ENCODE measurements at places on chromosomes 2 and 18.

DNA sequence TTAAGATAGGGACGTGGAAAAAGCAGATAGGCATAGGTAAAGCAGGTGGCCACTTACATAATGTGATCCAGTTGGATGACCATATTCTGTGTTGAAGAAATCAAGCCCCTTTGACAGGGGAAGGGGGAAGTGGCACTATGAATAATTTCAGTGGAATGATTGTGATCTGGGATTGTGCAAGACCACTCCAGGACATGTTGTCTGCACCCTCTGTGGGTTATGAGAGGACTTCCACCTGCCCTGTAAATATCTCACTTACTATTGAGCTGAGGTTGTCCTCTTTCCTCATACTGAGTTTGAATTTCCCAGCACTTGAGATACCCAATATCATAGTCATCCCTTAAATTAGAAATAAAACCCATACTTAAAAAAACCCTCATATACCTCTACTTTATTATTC lies 220.7 kb downstream of the IRS1 start:
- no peak for DNase-seq

DNA sequence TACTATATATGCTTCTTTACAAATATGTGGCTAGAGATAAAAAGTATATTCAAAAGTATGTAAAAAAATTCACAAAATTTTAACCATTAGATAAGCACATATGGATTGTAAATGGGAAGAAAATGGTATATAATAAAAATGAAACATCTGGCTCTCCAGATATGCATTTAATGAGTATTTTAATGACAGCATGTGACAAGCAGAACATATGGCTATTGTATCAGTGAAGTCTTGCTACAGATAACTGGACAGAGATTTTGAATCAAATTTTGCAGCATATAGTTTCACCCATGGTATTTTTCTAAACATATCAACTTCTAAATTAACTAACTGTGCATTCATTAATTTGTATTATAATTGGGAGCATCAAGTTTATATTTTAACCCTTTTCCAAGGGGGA lies 5.0 kb upstream of the ABCA12 start:
- DNase-seq, result no peak

- no peak for DNase-seq
Measured at GRCh38 chr2:234240917-234241316, 190.4 kb downstream of the SPP2 start.

- DNase-seq, result no peak
Measured at GRCh38 chr18:31072175-31072574, 29.6 kb upstream of the DSC3 start.

- DNase-seq, result no peak
Measured at GRCh38 chr2:240602266-240603050, 15.9 kb downstream of the CAPN10 start.

DNA sequence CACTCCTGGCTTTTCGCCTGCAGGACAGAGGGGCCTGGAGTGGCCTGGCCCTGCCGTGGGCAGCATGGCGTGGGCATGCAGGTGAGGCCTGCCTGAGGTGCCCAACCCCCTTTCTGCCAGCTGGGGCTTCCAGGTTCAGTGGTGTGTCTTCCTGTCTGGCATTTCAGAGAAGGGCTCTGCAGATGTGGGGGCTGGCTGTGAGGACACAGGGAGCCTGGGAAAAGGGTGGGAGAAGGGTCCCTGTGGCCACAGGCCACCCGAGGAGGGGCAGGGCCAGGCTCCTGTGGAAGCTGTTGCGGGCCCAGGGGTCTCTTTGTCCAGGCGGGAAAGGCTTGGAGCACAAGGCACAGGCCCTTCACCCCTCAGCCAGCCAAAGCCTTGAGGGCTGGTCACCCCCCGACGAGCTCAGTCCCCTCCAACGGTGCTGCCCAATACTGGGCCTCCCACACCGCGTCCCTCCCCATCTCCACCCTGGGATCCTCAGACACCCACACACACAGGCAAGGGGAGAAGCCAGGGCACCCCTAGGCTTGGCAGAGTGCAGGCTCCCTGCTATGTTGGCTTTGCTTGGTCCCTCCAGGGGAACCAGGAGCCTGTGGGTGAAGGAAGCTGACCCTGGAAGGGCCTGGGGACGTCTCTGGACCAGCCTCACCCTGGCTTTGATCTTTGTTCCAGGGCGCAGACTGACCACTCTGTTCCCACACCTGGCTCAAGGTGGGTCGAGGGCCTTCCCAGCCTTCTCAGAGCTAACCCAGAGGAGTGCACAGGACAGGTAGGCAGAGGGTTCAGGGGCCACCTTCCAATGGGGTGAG lies 3.7 kb upstream of the AQP12A start:
- DNase-seq, result no peak

- no peak for DNase-seq
Measured at GRCh38 chr2:160326786-160327185, 126.7 kb upstream of the ITGB6 start.

- no peak for DNase-seq
Measured at GRCh38 chr2:207603486-207603885, 21.7 kb downstream of the METTL21A start.

DNA sequence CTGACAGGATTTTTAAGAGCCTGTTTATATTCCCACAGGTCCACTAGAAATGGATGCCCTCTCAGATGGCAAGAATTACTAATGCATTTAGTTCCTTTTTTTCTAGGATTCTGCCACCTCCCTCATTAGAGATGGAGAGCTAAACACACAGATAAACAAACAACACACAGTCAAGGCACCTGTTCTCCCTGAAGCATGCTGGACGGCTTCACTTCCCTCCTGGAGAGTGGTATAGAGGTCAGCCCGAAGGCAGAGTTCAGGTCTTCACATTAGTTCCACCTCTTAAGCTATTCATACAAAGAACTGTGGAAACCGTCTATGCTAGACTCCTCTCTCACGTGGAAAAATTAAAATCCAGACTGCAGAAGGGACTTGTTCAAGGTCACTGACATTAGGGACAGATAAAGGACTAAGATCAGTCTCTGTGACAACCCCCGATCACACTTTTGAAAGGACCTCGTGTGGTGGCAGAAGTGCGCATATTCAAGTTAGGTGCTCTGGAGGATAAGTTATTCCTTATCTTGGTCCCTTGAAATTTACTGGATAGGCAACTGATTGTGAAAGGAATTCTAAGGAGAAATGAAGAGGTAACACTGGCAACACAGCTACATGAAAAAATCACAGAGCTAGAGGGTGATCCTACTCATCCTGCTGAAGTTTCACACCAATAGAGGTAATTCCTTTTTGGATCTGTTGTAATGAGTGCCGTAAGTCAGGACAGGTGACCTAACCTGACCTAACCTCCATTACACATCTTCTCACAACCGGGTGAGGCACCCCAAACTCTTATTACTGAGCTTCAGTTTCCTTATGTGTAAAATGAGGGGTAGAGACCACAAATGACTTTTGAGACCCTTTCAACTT lies 75.1 kb downstream of the SPRED2 start:
- no peak for DNase-seq

DNA sequence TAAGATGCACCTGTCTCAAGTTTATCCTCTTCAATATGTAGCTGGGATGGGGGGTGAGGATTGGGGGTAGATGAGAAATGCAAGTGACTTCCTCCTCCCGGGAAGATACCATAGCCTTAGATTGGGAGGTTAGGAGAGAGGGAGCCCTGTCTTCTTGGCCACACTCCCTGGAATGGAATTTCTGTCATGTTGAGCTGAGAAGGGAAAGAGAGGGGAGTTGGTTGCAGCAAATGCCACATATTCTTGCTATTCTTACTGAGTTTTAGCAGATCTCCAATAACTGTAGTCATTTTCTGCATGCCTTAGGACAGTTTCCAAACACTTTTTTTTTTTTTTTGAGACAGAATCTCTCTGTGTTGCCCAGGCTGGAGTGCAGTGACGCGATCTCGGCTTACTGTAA lies 35.9 kb downstream of the TAF4B start:
- DNase-seq, result no peak

DNA sequence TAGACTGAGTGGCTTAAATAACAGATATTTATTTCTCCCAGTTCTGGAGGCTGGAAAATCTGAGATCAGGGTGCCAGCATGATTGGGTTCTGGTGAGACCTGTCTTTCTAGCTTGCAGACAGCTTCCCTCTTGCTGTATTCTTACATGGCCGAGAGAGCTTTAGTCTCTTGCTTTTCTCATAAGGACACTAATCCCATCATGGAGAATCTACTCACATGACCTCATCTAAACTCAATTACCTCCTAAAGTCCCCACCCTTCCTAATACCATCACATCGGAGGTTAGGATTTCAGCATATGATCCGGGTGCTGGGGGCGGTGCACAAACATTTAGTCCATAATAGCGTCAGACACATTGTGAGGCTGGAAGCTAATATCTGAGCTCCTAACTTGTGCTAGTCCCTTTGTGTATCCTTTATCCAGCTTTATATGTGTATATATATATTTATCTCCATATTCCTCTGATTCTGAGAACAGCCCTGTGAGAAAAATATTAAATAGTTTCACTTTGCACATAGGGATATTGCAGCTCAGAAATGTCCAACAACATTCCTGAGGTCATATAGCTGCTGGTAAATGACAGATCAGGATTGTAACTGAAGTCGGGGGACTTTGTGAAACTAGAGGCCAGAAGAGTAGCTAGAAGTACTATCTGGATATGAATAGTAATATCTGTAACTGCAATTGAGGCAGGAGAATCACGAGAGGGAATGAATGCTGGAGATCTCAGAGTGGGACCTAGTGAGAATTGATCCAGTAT lies 28.9 kb downstream of the MARCHF4 start:
- DNase-seq, result no peak

DNA sequence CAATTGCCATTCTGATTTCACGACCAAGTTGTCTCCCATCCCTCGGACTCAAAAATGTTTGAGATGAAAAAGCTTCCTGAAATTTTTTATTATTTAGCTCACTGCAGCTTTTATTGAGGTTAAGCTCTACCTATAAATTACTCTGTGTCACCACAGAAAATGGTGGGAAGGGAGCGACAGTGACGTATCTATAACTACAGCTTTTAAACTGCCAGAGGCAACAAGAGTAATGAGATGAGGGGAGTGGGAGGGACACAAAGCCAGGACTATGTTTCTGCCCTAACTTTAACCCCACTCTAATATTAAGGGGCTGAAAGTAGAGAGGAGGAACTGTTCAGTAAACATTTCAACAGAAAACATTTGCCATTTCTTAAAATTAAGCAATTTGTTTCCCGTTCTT lies 37.4 kb downstream of the SMAD2 start:
- DNase-seq, result no peak

GRCh38 chr2:230900336-230900995 lies 24.6 kb downstream of the GPR55 start:
- DNase-seq, result no peak

GRCh38 chr2:113992090-113992489 lies 102.2 kb downstream of the ACTR3 start:
- no peak for DNase-seq

- DNase-seq, result no peak
Measured at GRCh38 chr2:12412898-12413305, 303.8 kb upstream of the TRIB2 start.

GRCh38 chr2:120352696-120353590 lies 7.0 kb downstream of the INHBB start:
- DNase-seq, result no peak

GRCh38 chr2:134333646-134334189 lies 79.8 kb downstream of the MGAT5 start:
- no peak for DNase-seq

- no peak for DNase-seq
Measured at GRCh38 chr2:44741507-44741906, 200.0 kb upstream of the SIX3 start.

- DNase-seq, result no peak
Measured at GRCh38 chr2:45261746-45262145, 252.5 kb upstream of the SIX2 start.

Data from esophagus squamous epithelium (tissue), 5 donors.